Nephron progenitor cell (in vitro differentiated cells): ENCODE measurements at places on chromosomes 11 and 22.

DNA sequence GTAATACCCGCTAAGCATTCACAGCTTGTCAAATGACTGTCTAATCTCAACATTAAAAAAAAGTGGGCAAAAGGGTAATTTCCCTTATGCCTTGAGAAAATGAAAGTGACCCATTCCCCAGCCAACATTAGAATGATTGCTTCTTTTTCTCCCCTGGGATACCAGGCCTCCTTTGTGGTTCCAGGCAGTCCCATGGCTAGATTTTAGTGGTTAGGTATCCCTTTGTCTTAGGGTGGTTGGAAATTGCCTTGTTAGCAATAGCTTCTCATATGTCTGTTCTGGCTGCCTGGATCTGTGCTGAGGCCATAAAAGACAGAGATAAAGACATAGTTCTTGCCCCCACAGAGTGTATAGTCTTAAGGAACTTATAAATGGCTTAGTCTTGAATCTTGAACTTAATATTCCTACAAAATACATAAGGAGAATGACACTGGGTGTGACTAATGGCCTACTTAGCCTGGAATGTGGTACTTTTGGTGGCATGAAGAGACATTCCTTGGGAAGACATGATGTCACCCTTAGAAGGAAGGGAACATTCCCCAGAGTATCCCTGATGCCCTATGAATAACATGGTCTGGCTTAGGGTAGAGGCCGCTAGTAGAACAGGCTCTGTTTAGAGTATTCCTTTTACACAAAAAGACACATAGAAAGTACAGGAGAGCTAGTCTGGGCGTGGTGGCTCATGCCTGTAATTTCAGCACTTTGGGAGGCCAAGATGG is 90.3 kb downstream of the ZBTB16 start:
- peaks cover 46% of the 10 kb centered on the region for H3K4me1 ChIP-seq
- H3K4me3 ChIP-seq = no peak overlapping the region
- peaks cover 13% of the 10 kb centered on the region for H3K36me3 ChIP-seq
- no peak overlapping the region for H3K27ac ChIP-seq

- H3K27me3 ChIP-seq = no peaks in the 10 kb centered on the region
- no peak overlapping the region for H3K27ac ChIP-seq
- DNase-seq = no peak
- H3K4me1 ChIP-seq = no peaks in the 10 kb centered on the region
These were observed 689.9 kb upstream of the CCDC90B start for GRCh38 chr11:83976086-83976485.

- H3K36me3 ChIP-seq = no peaks in the 10 kb centered on the region
- H3K4me1 ChIP-seq = peaks cover 23% of the 10 kb centered on the region
- no peak overlapping the region for H3K4me3 ChIP-seq
- no peak overlapping the region for H3K27ac ChIP-seq
- no peak for DNase-seq
These were observed 1.1 kb upstream of the OR52N2 start for GRCh38 chr11:5807580-5807979.

- H3K36me3 ChIP-seq = no peaks in the 10 kb centered on the region
- H3K27ac ChIP-seq = no peak overlapping the region
- H3K4me1 ChIP-seq = peaks cover 16% of the 10 kb centered on the region
These were observed 87.0 kb upstream of the BLID start for GRCh38 chr11:122202951-122203456.

GRCh38 chr22:25672289-25673084 is 69.5 kb upstream of the MYO18B start:
- no peak overlapping the region for H3K4me3 ChIP-seq
- no peak overlapping the region for H3K27ac ChIP-seq
- peaks cover 3% of the 10 kb centered on the region for H3K27me3 ChIP-seq
- no peak for DNase-seq
- peaks cover 36% of the 10 kb centered on the region for H3K36me3 ChIP-seq

- H3K36me3 ChIP-seq = peaks cover 49% of the 10 kb centered on the region
- H3K27me3 ChIP-seq = no peaks in the 10 kb centered on the region
- H3K4me3 ChIP-seq = peak overlapping the region; percentile 56
- peak; percentile 50 for DNase-seq
- peak overlapping the region; percentile 79 for H3K27ac ChIP-seq
- H3K4me1 ChIP-seq = peaks cover 49% of the 10 kb centered on the region
These were observed 10.5 kb downstream of the EMSY start for GRCh38 chr11:76455331-76455730.

- peaks cover 65% of the 10 kb centered on the region for H3K4me1 ChIP-seq
- peaks cover 4% of the 10 kb centered on the region for H3K27me3 ChIP-seq
- no peak for DNase-seq
- no peaks in the 10 kb centered on the region for H3K36me3 ChIP-seq
- no peak overlapping the region for H3K4me3 ChIP-seq
- no peak overlapping the region for H3K27ac ChIP-seq
These were observed 422.4 kb upstream of the CADM1 start for GRCh38 chr11:115926601-115927000.

DNA sequence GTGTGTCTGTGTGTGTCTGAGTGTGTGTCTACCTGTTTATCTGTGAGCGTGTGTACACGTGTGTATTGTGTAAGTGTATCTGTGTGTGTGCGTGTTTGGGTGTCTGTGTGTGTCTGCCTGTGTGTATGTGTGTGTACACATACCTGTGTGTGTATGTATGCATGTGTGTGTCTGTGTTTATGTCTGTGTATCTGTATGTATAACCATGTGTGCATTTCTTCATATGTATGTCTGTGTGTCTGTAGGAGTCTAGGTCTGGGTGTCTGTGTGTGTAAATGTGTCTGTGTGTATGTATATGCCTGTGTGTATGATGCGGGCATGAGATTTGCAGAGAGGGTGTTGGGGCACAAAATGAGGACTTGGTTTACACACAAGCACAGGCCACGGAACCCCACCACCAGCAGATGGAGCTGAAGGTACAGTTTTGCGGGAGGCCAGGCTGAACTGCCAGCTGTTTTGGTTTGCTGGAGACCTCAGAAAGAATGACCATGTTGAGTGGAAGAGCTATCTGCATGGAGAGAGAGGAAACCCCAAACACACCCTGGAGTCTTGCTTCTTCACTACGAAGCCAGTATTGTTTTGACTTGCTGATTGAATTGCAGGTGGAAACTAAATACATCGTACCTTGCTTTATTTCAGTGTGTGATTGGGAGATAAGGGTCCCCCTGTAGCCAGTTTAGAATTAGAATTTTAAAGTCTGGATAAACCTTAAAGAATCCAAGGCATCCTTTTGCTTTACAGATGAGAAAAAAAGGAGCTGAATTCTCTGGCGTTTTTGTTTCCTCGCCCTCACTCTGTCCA is 497.2 kb downstream of the NTM start:
- peak; percentile 73 for DNase-seq
- no peak overlapping the region for H3K4me3 ChIP-seq
- H3K36me3 ChIP-seq = no peaks in the 10 kb centered on the region
- peaks cover 6% of the 10 kb centered on the region for H3K27me3 ChIP-seq
- no peak overlapping the region for H3K27ac ChIP-seq
- peaks cover 50% of the 10 kb centered on the region for H3K4me1 ChIP-seq
